ENCODE measurements at places on chromosomes 13 and 19.

GRCh38 chr19:51342631-51343569, 961 bp upstream of the VSIG10L start:
- peak overlapping the region; percentile 13 for H3K27ac ChIP-seq
- peaks cover 16% of the 10 kb centered on the region for H3K4me1 ChIP-seq
- DNase-seq = no peak

DNA sequence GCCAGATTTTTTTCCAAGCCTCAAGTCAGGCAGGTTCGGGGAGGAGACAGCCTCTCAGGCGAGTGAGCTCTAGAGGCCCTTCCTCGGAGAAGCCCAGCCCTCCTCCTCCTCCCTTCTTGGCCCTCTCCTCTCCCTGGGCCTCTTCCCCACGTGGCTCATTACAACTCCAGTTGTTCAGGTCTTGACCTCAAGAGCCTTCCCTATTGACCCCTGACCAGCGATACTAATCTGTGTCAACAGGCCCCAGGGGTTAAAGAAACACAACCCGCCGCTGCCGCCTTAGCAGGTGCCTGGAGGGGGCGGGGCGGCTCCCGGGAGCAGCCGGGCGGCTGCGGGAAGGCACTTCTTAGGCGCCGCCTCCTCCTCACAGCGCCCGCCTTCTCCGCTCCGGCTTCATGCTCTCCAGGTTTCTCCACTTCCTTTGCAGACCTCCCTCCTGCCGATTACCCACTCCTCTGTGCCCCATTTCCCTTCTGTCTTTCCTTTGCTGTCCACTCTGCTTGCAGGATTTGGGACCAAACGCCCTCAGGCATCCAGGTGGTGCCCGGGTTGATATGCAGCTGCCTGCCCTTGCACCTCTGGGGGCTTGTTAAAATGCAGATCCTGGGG, 51.0 kb downstream of the LYL1 start:
- peak overlapping the region; percentile 34 for H3K4me3 ChIP-seq
- peaks cover 11% of the 10 kb centered on the region for H3K27me3 ChIP-seq
- H3K27ac ChIP-seq = no peak overlapping the region
- peaks cover 11% of the 10 kb centered on the region for H3K4me1 ChIP-seq

DNA sequence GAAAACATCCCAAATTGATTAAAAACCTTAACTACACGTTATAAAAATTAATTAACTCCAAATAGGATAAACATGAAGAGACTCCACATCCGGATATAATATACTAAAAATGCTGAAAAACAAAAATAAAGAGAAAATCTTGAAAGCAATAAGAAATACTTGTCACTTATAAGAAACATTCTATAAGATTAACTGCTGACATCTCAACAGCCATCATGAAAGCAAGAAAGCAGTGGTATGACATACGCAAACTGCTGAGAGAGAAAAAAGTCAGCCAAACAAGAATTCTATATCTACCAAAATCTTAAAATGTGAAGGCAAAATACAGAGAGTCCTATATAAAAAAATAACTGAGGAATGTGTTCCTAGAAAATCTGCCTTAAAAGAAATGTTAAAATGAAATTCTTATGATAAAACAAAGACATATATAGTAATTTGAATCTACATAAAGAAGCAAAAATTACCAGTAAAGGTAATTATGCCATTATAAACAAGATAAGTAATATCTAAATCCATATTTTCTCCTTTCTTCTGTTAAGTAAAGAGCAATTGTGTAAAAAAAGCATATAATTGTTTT, 1851.1 kb downstream of the PCDH9 start:
- no peak overlapping the region for H3K4me3 ChIP-seq
- no peaks in the 10 kb centered on the region for H3K27me3 ChIP-seq
- no peaks in the 10 kb centered on the region for H3K36me3 ChIP-seq

- no peaks in the 10 kb centered on the region for H3K36me3 ChIP-seq
- no peak overlapping the region for H3K27ac ChIP-seq
- no peaks in the 10 kb centered on the region for H3K27me3 ChIP-seq
- no peak for DNase-seq
These were observed 36.1 kb upstream of the PDCD5 start for GRCh38 chr19:32544917-32545316.

DNA sequence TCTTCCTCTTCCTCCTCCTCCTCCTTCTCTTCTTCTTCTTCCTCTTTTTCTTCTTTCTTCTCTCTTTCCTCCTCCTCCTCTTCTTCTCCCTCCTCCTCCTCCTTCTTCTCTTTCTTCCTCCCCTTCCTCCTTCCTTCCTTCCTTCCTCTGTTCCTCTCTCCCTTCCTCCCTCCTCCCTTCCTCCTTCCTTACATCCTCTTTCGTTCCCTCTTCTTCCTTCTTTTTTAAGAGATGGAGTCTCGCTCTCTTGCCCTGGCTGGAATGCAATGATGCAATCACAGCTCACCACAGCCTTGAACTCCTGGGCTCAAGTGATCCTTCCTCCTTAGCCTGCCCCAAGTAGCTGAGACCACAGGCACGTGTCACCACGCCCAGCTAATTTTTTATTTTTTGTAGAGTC, 13.2 kb downstream of the EHD2 start:
- H3K27me3 ChIP-seq = peaks cover 35% of the 10 kb centered on the region
- DNase-seq = no peak
- H3K4me1 ChIP-seq = peaks cover 16% of the 10 kb centered on the region
- H3K27ac ChIP-seq = no peak overlapping the region
- no peaks in the 10 kb centered on the region for H3K36me3 ChIP-seq
- no peak overlapping the region for H3K4me3 ChIP-seq

- no peak for DNase-seq
- peak overlapping the region; percentile 98 for H3K4me3 ChIP-seq
- H3K27me3 ChIP-seq = no peaks in the 10 kb centered on the region
- H3K27ac ChIP-seq = peak overlapping the region; percentile 99
- peaks cover 86% of the 10 kb centered on the region for H3K36me3 ChIP-seq
These were observed 2.4 kb downstream of the CD320 start for GRCh38 chr19:8305798-8306197.
